Renal pelvis (tissue), 12 donors: ENCODE measurements at places on chromosomes 2 and 18. TPM values are rescaled to one million over a fixed set of nuclear protein-coding genes. Genes with fewer than 3 reads are reported as not detected.
A peak's percentile ranks its signal among the peaks of the same experiment; 100 is the strongest.

The DOK1 gene
- 10.1 TPM for polyA plus RNA-seq

DNA sequence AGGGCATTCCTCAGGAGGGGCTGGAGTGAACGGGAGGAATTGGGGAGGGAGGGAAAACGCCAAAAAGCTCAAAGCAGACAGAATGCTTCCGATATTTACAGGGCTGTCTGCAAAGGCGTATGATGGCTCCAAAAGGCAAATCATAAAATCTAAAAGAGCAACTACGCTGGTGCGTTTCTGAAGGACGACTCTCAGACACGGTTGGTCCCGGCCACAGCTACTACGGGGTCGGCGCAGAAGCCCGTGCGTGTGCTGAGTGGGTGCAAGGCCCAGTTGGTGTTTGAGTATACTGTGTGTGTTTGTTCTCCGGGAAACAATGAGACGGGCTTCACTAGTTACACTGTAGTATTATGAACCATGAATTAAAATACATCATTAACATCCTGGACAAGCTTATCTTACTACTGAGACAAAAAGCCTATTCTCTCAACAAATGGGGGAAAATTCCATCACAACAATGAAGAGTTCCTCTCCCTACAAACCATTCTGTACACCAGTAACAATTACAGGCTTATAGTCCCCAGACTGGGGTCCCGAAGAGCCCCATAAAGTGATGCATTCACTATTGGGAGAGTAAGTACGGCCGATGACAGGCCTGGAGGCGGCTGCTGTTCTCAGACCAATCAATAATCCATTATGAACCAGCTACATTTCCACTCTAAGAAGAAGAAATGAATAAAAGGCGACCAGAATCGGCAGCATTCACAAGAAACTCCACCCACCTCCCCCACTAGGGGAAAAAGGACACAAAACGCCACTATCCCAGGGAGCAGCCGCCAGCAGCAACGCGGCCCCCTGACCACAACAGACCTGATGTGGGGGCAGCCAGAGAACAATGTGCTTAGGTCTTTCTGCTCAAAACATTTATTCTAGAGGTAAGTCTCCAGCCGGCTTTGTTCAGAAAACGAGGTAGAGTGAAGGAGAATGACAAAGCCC, 43.4 kb downstream of the ZNF516 start:
- no peak for DNase-seq

GRCh38 chr2:64857581-64858471, 131.4 kb upstream of the SLC1A4 start:
- no peak for DNase-seq

The ALPP gene
- not detected for polyA plus RNA-seq

- no peak for DNase-seq
These were observed 205.2 kb upstream of the CHAC2 start for GRCh38 chr2:53562407-53562806.

- no peak for DNase-seq
These were observed 156.8 kb upstream of the UNC80 start for GRCh38 chr2:209614690-209615369.

GRCh38 chr2:29047083-29047845, 27.1 kb downstream of the PCARE start:
- DNase-seq: no peak

GRCh38 chr2:111045771-111046444, 74.8 kb upstream of the BCL2L11 start:
- no peak for DNase-seq

GRCh38 chr2:144430722-144431391, 89.1 kb downstream of the ZEB2 start:
- DNase-seq: peak; percentile 81

GRCh38 chr2:177315364-177315763, 50.8 kb upstream of the NFE2L2 start:
- DNase-seq: no peak

The EGR4 gene
- polyA plus RNA-seq: not detected

DNA sequence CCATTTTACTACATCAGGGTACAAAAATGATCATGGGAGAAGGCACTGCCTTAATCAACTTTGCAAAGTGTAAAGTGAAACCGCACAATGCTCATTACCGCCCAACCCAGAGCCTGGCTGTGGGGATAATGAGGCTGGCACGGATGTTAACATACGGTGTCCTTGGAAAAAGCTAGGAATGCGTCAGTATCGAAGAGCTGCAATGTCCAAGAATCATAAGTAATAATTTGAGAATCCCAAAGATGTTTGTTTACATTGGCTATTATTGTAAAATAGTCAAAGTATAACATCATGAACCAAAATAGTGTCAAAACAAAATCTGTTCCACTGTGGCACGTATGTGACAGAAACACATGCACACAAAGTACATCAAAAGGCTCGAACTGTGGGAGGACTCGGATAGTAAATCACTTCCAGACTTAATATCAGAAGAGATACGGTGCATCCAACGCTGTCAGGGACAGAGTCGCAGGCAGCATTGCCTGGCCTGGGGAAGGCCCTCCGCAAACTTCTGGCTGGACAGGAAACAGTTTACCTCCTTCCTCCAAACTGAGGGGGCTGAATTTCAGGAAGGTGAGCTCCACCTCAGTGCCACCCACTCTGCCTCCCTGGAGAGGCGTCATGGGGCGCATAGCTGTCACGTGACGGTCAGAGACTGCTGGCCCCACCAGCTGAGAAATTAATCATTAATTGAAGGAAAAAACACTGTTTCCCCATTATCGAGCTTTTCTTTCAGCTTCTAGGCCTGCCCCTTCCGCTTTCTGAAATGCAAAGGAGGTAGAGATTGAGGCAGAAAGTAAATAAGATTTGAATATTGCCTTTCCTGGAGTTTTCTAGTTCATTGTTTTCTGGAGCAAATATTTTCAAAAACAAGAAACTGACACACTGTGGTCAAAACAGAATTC, 1.8 kb upstream of the ID2 start:
- peak; percentile 75 for DNase-seq

GRCh38 chr2:118150294-118150693, 62.0 kb downstream of the INSIG2 start:
- no peak for DNase-seq

DNA sequence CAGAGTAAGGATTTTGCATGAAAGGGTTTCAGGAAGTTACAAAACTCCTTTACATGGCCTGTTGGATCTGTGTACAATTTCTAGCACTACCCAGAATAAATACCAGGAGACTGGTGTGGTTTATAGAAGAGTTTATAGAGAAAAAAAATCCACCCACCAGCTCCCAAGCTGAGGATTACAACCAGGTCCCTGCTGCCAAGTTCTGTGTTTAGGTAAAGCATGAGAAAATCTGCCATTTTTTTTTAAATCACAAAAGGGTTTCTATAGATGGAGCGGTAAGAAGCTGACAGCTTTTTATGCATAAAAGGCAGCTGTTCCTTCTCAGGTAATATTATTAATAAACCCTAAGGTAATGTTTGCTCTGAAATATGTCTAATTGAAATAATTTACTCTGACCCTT, 545.4 kb upstream of the ZEB2 start:
- no peak for DNase-seq

The RGPD8 gene
- polyA plus RNA-seq: 7.1 TPM

DNA sequence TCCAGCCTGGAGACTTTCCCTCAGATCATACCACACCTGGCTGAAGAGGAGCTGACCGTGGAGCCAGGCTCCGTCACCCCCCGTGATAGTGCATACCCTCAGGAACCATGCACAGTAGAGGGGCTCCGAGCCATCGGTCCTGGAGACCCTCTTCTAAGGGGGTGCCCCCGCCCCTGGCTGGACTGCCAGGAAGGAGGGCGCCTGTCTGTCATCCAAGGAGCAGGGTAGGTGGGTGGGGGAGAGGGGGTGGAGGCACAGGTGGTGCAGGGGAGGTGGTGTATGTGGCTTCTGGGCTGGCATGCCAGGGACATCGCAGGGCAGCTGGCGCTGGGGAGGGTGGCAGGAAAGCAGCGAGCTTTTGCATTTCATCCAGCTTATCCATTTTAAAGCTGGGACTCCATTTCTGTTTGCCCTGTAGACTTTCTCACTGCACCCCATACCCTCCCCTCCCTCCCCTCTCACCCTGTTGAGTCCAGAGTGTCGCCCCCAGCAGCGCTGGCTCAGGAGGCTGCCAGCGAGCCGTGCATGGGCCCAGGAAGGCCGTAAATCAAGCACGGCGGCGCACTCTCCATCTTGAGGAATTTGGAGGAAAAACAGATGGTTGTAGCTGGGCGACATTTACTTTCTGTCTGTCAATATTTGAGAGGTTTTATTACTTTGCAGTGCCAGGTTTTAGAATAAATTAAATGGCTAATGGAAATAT, 56.2 kb upstream of the HS6ST1 start:
- DNase-seq: no peak

The LAMA1 gene
- polyA plus RNA-seq: 75.1 TPM

The PROM2 gene
- 34.1 TPM for polyA plus RNA-seq

DNA sequence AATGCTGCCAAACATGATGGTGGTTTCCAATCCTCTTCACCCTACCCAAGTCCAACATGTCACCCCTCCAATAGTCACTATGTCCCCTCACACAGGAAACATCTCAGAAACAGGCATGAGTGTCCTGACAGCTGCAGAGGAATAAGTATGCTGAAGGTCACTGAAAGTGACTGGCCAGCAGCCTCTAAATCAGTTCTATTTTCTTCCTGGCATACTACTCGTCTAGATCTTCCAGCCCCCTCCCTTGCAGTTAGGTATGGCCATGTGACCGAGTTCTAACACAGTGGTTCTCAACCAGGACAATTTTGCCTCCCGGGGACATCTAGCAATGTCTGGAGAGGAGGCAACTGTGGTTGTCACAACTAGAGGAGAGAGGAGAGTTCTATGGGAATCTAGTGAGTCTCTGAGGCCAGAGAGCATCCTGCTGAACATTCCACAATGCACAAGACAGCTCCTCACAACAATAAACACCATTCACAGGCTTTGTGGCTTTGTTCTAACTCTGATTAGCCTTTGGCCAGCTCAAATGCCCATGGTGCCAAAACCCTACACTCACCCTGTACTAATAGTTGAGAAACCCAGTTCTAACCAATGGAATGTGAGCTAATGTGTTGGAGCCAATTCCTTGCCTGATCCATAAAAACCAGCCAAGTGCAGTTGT, 12.6 kb upstream of the ID2 start:
- no peak for DNase-seq

The POTEI gene
- polyA plus RNA-seq: 0.50 TPM

The TMEM182 gene
- polyA plus RNA-seq: 7.6 TPM

DNA sequence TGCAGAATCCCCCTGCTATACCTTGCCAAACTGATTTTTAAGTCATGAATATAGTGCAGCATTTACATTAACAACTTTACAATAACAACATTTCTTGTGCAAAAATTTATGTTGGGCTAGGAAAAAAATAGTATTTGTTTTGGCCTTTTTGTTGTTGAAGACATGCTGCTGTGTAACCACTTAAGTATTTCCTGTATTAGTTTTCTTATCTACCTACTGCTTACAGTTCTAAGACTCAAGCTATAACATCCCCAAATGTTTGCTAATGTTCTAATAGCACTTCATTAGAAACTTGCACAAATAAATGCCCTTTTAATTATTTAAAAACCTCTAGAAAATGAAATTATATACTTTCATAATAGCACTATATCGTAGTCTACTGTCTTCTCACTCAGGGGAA, 154.3 kb upstream of the DOCK10 start:
- DNase-seq: no peak

DNA sequence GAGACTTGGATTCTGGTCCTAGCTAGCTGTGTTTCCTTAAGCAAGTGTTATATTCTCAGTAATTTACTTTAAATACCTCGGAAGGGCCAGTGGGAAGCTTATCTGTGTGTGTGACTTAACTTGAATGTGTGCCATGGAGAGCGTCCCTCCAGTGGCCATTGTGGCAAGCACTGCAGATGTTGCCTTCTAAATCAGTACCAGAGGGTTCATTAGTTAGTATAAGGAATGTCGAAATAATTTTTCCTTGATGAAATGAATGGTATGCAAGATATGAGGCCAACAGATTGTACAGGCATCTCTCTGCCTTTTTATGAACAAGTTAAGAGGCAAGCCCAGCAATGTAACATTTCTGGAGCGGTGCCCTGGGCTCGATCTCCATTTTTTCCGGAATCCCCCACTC, 52.0 kb downstream of the FBXO36 start:
- DNase-seq: no peak

The SIX3 gene
- not detected for polyA plus RNA-seq

The AQP12A gene
- 0.30 TPM for polyA plus RNA-seq

- no peak for DNase-seq
These were observed 11.3 kb upstream of the DES start for GRCh38 chr2:219406861-219407230.

DNA sequence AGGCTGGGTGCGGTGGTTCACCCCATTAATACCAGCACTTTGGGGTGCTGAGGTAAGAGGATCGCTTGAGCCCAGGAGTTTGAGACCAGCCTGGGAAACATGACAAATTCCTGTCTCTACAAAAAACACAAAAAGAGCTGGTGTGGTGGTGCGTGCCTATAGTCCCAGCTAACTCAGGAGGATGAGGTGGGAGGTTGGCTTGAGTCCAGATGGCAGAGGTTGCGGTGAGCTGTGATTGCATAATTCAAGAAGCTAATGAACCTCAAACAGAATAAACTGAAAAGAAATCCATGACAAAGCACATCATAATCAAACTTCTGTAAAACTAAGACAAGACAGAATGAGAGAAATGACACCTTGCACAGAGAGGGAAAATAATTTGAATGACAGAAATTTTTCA, 54.8 kb downstream of the SEMA4F start:
- no peak for DNase-seq

The SPR gene
- 12.1 TPM for polyA plus RNA-seq

DNA sequence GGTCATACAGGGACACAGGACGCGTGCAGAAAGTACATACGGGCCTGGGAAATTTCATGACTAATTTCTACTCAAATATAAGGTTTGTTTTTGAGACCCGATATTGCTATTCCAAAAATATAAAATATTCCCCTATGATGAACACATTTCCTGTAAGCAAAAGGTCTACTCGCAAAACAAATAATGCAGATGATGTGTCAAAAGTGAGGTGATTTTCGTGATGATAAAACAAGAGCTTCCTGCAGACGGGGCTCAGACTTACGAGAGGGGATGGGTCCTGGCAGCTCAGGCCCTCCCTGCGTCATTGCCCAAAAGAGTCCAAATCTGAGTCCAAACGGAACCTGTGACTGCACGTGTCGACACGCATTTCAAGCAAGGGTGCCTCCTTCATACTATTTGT, 62.7 kb downstream of the MBP start:
- no peak for DNase-seq

The CMPK2 gene
- 3.2 TPM for polyA plus RNA-seq
